ENCODE measurements at places on chromosomes 6 and 20.

GRCh38 chr20:10653599-10654249 is 20.1 kb downstream of the JAG1 start:
- no peak for DNase-seq

DNA sequence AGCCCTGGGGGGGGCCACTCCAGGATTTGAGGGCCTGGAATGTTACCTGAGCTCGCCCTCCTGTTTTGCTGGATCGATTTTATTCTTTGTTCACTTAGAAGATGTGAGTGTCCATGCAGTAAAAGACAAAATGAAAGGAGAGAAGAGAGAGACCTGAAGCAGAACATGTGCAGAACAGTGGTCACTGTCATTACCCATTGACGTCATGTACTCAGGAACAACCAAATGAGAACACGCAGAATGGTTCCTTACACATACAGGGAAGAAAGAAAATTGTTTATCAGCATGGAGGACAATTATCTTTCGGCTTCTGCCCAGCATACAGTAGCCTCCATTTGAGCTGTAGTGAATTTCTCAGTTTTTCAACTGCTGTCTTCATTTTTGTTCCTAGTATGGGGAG is 258.1 kb downstream of the FNDC1 start:
- DNase-seq = no peak

GRCh38 chr6:31588871-31589650 is 3.0 kb downstream of the LST1 start:
- DNase-seq = no peak

DNA sequence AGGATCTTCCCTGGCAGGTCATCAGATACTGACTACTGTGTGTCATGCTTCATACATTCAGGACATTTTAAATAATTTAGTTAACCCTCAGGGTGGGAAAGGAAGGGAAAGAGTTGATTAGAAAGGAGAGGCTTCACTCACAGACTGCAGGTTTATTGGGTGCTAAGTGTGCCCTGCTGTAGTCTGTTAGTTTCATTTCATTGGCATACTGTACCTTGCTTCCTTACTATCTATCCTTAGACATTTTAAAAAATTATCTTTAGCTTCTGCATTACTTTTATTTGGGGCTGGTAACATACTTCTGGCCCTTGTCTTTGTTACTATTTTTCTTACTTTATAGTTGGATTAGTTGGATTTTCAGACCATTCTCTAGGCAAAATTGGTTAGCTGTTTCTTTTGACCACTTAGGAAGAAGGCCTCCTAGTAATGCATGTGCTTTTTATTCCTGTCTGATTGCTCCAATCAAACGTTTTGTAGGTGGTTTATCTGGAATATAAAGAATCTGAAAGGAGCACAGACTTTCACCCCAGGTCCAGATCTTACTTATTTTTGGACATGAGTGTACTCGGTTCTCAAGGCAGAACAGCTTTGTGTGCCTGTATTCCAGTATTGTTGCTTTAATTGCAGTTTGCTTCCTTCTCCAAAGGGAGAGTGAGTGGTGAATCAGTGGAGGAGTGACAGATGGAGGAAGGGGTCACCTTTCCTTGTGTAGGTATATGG is 82.7 kb upstream of the PRDM1 start:
- no peak for DNase-seq

GRCh38 chr6:147829418-147829817 is 320.9 kb downstream of the SAMD5 start:
- DNase-seq = no peak

- DNase-seq = no peak
Observed at GRCh38 chr6:47195011-47195650, 114.6 kb downstream of the TNFRSF21 start.

GRCh38 chr6:106158816-106159215 is 72.7 kb downstream of the PRDM1 start:
- no peak for DNase-seq

DNA sequence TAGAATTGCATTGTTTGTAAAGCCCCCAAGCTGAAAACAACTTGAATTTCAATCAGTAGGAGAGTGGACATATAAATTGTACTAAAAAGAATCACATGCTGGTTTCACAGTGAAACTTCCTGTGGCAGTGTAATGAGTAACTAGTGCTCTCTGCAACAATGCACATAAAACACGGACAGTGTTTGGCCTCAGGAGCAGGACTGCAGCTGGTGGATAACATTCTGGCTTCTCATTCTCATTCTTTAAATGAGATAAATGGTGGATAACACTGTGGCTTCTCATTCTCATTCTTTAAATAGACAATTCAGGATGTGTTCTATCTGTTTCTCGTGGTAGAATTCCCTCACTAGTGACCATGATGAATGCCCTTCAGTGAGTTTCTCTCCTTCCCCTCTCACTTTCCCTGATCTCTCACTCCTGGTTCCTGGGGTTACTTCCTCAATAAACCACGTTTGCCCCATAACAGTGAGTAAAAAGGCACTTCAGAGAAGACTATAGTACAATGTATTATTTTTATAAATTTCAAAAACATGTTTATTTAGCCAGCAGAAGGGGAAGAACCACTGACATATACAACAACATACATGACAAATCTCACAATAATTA is 59.9 kb downstream of the SLC22A2 start:
- DNase-seq = no peak

- DNase-seq = no peak
Observed at GRCh38 chr20:50348096-50348495, 157.5 kb downstream of the CEBPB start.

- no peak for DNase-seq
Observed at GRCh38 chr6:108521616-108522107, 39.1 kb upstream of the FOXO3 start.

- DNase-seq = no peak
Observed at GRCh38 chr6:6246544-6246943, 73.9 kb downstream of the F13A1 start.

DNA sequence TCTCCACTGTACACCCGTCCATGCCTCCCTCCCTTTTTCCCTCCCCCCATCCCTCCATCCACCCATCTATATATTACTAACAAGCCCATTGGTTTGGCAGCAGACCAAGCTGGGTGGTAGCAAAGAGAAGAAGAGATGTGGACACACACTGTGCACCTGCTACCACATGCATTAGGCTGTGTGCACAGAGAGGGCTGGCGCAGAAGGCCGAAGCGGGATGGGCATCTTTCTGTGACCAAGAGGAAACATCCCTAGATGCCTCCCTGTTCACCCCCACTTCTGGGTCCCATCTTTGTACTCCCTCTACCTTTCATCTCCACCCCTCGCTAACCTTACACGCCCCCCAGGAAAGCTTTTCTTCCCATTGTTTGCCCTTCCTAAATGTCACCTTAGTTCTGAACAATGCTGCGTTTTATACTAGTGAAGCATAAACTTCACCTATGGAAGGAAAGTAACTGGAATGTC is 64.9 kb upstream of the AFDN start:
- no peak for DNase-seq

GRCh38 chr6:22613051-22613450 is 43.7 kb downstream of the HDGFL1 start:
- DNase-seq = no peak

DNA sequence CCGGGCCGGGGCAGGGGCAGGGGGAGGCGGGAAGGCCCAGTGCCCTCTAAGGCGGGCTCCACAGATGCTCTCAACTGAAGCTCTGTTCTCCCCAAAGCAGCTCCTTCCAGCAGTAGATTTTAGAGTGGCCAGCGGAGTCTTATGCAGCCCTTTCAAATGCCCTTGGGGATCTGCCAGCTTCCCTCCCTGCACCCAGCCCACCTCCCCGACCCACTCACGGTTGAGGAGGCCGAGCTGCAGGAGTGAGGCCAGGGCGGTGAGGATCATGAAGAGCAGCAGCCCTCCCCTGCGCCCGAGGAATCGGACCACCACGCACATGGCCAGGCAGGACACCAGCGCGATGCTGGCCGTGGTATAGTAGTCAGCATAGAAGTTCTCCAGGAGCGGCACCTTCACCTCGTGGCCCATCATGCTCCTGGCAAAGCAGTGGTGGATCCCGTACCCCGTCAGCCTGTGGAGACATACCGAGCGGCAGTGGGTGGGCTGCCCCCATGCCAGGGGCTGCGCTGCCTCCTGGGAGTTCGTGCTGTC is 28.0 kb downstream of the PSMG4 start:
- no peak for DNase-seq

DNA sequence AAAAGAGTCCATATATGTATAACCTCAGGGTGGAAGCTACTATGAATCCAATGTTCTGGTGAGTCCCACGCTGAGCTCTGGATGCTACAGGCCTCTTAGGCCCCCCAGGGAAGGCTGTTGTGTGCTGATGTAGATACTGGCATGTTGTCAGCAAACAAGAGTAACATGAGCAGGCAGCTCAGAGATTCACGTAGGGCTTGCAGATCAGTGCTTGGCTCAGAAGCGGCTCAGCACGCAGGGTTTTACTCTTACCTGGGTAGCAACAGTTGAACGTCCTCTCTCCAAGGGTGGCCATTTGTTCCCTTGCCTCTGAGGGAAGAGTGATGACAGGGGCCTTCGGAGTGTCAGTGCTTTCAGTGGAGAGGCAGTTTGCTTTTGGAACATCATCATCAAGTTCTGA is 93.4 kb downstream of the ZFP64 start:
- DNase-seq = no peak

- no peak for DNase-seq
Observed at GRCh38 chr20:51760905-51761546, 7.2 kb downstream of the ATP9A start.

GRCh38 chr6:117344444-117345291 is 79.3 kb downstream of the VGLL2 start:
- no peak for DNase-seq

DNA sequence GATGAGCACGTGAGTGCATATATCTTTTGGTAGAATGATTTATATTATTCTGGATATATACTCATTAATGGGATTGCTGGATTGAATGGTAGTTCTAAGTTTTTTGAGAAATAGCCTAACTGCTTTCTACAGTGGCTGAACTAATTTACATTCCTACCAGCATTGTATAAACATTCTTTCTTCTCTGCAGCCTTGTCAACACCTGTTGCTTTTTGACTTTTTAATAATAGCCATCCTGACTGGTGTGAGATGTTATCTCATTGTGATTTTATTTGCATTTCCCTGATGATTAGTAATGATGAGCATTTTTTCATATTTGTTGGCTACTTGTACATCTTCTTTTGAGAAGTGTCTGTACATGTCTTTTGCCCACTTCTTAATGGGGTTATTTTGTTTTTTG is 116.3 kb downstream of the ADTRP start:
- no peak for DNase-seq

GRCh38 chr6:124943658-124944057 is 18.6 kb upstream of the RNF217 start:
- DNase-seq = no peak

GRCh38 chr6:12175626-12176025 is 114.5 kb upstream of the EDN1 start:
- no peak for DNase-seq

- DNase-seq = no peak
Observed at GRCh38 chr20:59809630-59810448, 123.6 kb downstream of the SYCP2 start.

- no peak for DNase-seq
Observed at GRCh38 chr20:37072293-37073196, 23.3 kb downstream of the RBL1 start.

DNA sequence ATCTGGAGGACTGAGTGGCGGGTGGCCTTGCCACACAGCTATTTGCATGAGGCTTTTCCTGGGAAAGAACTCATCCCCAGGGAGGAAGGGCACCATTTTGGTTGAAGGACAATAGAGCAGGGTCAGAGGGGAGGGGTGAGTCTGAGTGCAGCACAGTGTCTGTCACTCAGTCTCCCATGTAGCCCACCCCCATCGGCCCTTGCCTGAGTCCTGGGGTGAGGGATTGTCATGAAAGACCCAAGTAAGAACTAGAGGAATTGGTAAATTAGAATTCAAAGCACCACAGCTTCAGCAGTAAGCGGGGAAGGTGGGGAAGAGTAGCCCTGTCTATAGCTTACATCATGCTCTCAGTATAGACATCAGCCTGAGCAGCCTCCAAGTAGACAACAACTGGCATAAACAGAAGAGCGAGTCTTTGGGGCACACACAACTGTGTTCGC is 90.4 kb upstream of the TMEM30A start:
- DNase-seq = no peak

- peak; percentile 73 for DNase-seq
Observed at GRCh38 chr20:62651285-62652021, 9.2 kb downstream of the SLCO4A1 start.

- DNase-seq = no peak
Observed at GRCh38 chr6:169457762-169458161, 204.1 kb upstream of the THBS2 start.

DNA sequence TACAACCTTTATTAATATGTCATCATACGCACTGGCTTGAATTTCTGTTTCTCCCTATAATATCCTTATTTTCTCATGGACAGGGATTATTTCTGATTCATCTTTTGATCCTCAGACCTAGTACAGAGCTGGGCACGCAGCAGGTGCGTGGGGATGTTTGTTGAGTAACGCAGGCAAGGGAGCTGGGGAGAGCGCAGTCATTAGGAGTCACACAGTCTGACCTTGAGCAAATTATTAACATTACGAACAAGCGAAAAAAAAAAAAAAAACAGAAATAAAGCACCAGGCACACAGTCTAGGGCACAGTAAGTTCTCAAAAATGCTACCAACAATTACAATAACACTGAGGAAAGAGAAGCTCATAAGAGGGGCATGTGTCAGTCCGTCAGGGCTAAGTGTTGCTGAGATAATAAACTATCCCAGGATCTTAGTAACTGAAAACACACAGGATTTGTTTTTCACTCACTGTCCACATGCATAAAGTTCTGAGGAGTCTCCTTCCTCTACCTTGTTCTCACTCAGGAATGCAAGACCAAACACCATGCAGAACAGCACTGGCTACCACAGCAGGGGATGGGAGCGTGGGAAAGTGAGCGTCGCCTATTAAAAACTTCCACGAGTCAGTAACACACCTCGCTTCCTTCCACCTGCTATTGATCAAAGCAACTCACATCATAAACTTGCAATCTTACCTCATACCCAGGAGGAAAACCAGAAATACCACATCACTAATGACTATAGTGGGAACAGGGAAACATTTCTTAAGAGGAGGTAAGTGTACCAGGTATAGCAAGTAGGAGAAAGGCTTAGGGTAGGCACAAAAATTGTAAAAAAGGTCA is 56.9 kb downstream of the PDE10A start:
- no peak for DNase-seq

DNA sequence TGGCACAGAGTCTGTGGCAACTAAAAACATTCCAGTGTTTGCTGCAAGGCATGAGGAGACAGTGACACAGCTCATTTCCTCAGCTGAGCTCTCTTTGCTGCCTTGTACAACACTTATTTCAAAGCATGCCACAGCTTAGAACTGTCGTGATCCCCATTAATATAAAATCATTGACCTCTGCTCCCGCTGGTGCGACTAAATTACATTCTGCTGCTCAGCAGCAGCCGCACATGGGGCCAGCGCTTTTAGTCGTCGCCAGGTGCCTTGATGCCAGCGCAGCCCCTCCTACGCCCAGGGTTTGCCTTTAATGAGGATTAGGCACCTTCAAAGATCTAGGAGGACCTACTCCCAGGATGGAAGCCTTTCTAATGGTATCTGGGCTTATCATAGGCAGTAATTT is 717.9 kb upstream of the POU3F2 start:
- no peak for DNase-seq

- no peak for DNase-seq
Observed at GRCh38 chr20:8601542-8601912, 467.4 kb upstream of the PLCB4 start.
